ENCODE measurements at places on chromosomes 1 and 21.
A peak's percentile ranks its signal among the peaks of the same experiment; 100 is the strongest.

DNA sequence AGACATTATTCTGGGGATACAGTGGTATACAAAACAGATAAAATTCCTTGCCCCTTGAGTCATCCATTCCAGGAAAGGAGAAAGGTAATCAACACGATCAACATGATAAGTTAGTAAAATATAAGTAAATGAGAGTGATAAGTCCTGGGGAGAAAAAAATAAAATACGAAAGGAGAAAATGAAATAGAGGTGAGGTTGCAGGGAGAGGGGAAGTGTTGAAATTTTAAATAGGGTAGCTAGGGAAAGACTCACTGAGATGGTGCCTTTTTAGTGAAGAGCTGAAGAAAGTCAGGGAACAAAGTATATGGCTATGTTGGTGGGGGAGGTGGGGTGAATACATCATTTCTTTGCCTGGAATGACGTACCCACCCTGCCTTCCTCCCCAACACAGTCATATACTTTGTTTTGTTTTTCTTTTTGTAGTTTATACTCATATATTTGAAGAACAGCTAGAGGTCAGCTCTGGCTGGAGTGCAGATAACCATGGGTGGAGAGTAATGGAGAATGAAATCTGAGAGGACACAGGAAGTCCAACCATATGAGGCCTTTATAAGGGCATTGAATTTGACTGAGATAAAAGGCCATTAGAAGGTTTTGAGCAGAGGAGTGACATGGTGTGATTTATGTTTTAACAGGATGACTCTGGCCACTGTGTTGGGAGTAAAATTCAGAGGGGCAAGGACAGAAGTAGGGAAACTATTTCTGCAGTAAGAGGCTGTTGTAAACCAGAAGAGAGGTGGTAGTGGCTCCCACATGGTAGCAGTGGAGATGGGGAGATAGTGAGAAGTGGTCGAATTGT, 54.8 kb downstream of the OSBPL9 start:
- no peak for DNase-seq

GRCh38 chr1:230747127-230747730, at the start of gene CAPN9:
TSS of gene CAPN9 (plus strand) at chr1:230747388. CDS start at chr1:230747497, 109 bp downstream.
- DNase-seq = no peak

GRCh38 chr1:214427871-214428277, 123.5 kb downstream of the PTPN14 start:
- DNase-seq = peak; percentile 34

DNA sequence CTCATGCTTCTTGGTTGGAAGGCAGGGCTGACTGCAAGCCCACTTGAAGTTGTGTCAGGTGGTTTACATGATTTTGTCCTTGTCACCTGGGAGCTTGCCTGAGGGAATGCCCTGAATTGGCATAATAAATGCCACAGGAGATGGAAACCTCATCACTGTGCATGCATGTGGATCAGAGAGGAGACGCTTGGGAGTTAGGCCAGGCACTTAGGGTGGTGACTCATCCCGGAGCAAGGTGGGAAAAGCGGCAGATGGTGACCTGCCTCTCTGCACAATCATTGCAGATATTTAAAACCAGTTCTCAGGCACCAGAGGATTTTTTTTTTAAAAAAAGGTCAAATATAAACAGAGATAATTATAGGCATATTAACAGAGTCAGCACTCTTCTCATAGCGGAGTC, 202.2 kb upstream of the KIAA0040 start:
- no peak for DNase-seq

DNA sequence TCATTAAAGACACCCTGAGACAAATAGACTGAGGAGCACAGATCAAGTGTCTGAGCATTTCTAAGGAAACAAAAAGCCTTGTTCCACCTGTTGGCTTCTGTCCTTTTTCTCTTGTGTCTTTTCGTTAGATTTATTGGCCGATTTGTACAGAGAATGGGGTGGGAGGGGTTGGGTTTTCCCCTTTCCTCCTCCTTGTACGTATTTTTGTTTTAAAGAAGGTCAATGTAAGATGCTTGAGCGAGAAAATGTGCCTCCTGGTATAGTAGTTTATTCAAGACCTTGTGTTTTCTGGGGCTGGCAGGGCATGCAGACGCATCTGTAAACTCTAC, 1.2 kb downstream of the BCL9 start:
- DNase-seq = no peak

DNA sequence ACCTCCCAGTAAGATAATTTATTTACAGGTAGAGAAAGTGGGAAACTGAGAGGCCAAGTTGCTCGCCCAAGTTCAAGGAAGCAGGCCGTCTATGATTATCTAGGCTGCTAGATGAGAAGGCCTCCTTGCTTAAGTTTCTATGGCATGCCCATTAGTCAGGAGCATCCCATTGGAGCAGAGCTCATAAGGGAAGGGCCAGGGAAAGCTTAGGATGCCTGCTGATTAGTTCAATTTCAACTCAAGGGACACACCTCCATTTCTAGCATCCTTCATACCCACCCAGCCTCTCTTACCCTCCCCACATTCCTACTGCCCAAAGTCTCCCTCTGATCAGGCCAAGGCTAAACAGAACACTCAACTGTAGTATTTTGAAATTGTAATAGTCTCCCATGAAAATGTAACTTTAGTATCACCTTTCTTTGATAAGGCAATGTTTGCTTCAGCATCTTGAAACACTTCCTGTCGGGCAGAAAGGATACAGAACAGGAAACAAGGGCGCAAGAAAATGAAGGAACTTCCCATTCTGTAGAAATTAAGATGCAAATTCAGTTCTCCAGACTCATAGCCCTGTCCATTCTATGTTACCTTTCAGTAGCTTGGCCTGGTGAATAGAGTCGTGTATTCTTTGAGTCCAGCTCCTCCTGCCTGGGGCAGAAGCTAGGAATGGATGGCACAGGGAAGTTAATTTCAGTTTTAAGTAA, 46.3 kb upstream of the TARBP1 start:
- no peak for DNase-seq

DNA sequence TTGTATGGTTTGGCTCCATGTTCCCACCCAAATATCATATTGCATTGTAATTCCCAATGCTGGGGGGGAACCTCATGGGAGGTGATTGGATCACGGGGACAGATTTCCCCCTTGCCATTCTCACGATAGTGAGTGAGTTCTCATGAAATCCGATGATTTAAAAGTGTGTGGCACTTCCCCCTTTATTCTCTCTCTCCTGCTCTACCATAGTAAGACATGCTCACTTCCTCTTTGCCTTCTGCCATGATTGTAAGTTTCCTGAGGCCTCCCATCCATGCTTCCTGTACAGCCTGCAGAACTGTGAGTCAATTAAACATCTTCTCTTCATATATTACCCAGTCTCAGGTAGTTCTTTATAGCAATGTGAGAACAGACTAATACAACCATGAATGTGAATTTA, 211.6 kb upstream of the NR5A2 start:
- DNase-seq = no peak

GRCh38 chr1:239222999-239223398, 163.4 kb upstream of the CHRM3 start:
- DNase-seq = no peak
